Hematopoietic multipotent progenitor cell treated with erythropoietin and hydrocortisone succinate and interleukin-3 and kit ligand, for 15 days (in vitro differentiated cells): ENCODE measurements at places on chromosomes 3 and 15.

DNA sequence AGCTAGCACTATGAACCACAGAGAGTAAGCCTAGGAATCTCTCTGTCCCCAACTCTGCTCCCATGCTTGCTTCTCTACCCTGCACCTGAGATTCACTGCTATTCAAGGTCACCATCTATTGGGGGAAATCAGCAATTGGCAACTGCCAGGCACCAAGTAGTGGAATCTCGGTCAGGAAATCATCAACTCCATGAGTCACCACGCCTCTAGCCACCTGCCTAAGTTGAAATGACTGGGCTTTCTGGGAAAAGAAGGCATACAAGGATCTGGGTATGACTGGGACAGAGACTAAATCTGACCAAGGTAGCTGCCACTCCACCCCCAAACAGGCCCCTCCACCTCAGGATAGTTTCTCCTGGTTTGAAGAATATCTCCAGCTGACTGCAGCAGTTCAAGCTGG, 464.1 kb upstream of the CBLB start:
- DNase-seq = no peak

GRCh38 chr3:98809557-98809956, 46.4 kb downstream of the ST3GAL6 start:
- DNase-seq = no peak

GRCh38 chr3:36095238-36095637, 285.1 kb upstream of the STAC start:
- DNase-seq = no peak

- peak; percentile 18 for DNase-seq
Observed at GRCh38 chr3:187066228-187066995, 72.9 kb downstream of the RPL39L start.

- DNase-seq = no peak
Observed at GRCh38 chr3:38036286-38036685, 2.7 kb upstream of the DLEC1 start.

DNA sequence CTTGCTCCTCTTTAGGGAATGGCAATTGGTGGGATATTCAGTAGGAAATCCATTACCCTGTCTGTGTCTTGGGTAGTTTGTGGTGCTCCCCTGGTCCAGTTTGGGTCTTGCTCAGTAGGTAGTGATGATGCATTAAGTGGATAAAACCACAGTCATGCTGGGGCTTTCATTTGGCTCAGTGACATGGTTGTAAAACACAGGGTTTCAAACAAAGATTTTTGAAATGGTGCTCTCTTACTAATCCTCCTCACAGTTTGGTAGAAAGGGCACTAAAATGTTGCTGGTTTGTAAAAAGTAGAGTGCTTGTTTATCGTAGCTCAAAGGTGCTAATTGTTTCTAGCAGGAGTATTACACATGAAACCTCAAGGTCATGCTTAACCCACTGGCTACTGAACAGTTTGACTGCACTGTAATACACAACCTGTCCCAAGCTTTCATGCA, 22.9 kb downstream of the BBX start:
- no peak for DNase-seq

DNA sequence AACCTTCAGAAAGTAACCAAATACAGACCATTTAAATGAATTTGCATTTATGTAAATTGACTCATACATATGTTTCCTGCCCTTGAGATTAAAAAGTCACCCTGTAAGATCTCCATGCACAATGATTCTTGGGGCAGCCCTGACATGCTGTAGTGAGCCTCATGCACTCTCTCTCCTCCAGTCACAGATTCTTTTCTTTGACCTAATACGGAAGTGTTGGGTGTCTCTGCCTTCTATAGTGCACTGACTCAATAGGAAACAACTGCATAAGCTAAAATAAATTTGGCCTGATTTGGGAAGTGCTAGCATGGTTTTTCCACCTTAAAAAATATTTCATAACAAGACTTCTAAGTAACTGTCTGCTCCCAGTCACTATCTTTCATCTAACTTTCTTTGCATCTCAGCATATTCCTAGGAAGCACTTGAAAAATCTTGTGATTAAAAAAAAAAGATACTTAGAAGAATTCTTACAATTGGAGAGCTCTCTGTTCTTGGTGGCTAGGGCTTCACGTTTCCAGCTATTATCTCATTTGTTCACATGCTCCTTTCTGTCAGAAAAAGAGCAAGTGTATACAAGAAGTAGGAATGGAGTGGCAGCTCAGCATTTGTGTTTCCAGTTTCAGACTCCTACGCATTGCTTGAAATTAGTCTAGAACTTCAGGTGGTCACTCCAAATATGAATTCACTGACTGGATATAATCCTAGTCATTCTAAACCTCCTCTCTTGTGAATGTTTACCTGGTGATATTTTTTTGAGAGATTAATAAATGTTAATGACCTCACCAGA, 207.9 kb upstream of the COL8A1 start:
- DNase-seq = no peak

- DNase-seq = no peak
Observed at GRCh38 chr3:110562621-110563020, 509.0 kb upstream of the NECTIN3 start.

- no peak for DNase-seq
Observed at GRCh38 chr3:122546151-122546550, 17.9 kb downstream of the PARP9 start.

DNA sequence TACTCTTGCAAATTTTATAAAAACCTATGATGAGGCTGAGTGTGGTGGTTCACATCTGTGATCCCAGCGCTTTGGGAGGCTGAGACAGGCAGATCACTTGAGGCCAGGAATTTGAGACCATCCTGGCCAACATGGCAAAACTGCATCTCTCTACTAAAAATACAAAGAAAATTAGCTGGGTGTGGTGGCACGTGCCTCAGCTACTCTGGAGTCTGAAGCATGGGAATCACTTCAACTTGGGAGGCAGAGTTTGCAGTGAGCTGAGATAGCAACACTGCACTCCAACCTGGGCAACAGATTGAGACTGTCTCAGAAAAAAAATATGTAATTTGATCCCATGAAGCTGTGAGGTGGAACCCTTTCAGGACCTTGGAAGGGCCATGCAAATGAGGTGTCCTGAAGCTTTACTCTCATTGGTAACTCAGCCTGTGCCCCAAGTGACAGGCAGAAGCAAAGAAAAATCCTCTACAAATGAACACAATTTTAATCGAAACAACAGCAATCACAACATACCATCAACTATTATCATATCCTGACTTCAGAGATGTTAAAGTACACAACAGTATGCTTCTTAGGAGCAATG, 84.6 kb upstream of the CDV3 start:
- no peak for DNase-seq

DNA sequence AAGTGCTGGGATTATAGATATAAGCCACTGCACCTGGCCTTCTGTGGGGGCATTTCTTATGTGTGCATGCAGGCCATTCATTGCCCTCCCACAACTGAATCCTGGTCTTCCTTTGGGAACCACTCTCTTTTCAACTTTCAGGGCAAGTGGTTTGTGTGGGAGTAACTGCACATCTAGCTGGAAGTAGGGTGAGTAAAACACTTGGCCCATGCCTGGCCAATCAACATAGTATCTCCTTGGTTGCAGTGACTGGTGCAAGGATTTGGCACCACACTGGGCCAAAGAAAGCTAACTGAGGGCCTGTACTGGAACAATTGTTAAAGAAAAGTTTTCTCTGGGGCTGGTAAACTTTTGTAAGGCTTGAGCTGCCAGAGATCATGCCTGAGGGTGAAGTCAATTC, 189.2 kb upstream of the FEZF2 start:
- no peak for DNase-seq

DNA sequence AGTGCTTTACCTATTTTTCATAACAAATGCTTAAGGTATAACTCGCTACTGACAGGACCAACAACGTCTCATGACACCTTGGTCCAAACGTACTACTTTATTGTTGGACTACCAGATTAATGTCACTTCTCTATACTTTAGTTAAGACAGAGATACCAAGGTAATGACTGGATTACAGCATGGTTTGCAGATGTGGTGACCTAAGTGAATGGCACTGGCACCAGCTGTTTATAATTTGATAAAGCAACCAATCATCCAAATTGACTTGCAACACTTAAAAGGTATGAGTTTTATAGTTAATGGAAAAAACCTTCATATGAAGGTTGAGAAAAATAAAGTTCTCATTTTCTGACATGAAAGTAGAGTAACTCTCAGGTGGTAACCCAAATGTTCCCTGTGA, 209.0 kb downstream of the NEK10 start:
- DNase-seq = no peak

GRCh38 chr3:130772129-130772528, 25.5 kb upstream of the PIK3R4 start:
- DNase-seq = no peak

- peak; percentile 86 for DNase-seq
Observed at GRCh38 chr15:84654689-84655453, 788 bp upstream of the WDR73 start.

GRCh38 chr3:97895216-97895615, 73.4 kb downstream of the CRYBG3 start:
- no peak for DNase-seq

DNA sequence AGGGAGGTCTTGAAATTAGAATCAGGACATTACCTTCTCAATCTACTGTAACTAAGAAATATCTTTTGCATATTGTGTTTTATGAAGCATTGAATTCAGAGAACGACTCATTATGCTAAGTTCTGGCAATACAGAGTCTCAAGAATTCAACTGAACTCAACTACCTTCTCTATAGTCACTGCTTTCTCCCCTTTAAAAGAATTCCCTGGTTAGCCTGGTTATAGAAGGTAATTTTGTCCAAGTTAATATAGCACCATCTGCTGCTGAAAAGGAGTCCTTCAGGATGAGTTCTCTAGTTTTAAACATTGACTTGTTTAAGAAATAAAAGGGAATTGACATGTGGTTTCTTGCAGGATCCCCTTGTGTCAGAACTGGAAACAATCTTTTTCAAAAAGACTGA, 60.2 kb downstream of the IL16 start:
- peak; percentile 6 for DNase-seq

- no peak for DNase-seq
Observed at GRCh38 chr3:24235121-24235520, 259.5 kb downstream of the THRB start.

DNA sequence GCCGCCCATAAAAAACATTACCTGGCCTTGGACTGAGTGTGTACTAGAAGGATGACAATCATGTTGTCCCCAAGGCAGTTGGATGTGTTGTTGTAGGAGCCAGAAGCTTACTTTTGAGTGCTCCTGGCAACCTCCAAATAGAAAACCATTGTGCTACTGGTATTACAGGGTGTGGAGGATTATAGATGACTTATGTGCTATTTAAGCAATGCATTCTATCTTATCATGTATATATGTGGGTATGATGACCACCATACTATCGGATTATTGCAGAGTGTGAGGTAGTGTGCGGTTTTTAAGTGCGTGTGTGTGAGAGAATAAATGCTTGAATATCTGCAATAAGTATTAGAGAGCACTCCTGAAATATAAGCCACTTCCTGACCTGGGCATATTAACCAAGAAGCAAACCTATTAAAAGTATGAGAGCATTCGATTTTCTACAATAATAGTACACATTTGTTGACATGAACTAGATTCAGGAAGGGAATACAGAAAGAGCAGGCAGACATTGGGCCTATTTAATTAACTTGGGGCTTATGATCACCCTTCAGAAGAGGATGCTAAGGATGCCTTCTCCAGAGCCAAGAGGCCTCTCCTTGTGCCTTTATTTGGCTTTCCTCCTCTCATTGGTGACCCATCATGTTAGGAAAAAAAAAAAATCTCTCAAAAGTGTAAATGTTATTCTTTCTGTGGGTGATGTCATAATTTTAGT, 11.7 kb upstream of the MBNL1 start:
- no peak for DNase-seq

DNA sequence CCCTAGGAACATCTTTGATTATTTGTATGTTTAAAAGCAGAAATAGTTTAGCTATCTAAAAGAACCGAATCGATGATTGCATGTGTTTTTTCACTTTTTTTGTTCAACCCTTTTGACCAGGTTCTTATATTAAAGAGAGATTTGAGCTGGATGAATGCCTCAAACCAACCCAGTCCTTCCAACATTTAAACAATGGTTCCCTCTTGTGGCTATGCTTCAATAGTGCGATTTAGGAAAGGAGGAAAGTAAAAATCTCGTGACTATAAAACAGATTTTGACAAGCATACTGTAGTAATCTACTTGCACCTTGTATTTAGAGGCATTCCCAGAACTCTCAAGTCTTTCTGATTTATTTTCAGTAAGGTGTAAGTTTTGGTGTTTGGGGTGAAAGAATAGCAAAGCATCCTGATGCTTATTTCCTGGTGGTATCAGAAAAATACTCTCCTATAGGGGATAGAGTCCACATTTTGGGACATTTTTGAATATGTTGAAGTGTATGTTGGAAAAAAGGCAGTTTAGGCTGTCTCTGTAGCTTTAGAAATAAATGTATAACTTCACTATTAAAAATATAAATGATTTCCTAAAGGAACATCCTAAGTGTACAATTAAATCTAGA, 159.6 kb upstream of the KCNH8 start:
- no peak for DNase-seq

GRCh38 chr15:66939451-66940023, 125.9 kb upstream of the SMAD3 start:
- no peak for DNase-seq

- no peak for DNase-seq
Observed at GRCh38 chr3:119239206-119239820, 1.4 kb downstream of the B4GALT4 start.

DNA sequence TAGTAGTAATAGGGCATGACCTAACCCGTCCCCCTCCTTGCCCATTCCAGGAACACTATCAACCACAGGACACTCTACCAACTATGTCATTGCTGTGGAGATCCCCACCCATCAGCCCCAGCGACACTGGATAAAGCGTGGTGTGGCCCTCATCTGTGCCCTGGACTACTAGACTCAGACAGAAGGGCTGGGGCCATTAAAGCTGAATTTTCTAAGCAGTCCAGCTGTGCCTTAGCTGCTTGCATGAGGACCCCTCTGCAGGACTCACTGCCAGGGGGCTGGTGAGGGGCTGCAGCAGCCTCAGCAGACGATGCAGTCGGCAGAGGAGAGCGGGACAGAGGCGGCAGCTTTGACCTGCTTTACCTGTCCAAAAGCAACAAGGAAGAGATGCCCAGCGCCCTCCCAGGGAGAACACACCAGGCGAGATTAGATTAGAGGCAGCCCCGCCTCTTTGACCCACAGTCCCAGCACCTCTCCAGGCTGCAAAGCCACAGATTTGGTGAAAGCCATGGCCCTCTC, 44.6 kb downstream of the SEMA3G start:
- peak; percentile 87 for DNase-seq

DNA sequence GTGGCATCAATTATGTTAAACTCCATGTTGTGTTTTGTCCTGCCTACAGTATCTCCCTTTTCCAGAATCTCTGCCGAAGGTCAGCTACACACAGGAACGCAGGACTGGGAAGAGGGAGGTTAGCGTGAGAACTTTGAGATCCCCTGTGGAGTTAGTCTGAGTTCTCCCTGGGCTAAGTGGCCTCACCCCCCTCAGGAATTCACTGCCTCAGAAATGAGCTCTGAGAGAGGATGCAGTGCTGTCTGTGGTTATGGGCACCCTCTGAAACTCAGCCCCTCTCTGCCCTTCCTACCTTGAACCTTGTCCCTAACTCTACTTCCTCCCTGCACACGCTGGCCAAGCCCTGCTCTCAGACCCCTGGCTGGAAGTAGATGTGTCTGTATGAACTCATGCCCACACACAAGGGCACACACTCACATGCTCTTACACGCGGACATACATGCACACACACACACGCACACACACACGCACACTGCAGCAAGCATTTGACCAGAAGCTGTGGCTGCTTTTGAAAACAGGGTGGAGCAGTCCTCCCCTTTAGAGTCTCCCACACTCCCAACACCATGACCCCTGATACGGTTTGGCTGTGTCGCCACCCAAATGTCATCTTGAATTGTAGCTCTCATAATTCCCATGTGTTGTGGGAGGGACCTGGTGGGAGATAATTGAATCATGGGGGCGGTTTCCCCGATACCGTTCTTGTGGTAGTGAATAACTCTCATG, 5.3 kb upstream of the VIPR1 start:
- no peak for DNase-seq

GRCh38 chr15:47411733-47412132, 305.6 kb upstream of the SEMA6D start:
- DNase-seq = no peak
